ENCODE measurements at places on chromosomes 2 and 18. TPM values are rescaled to one million over a fixed set of nuclear protein-coding genes. Genes with fewer than 3 reads are reported as not detected.

- no peak for DNase-seq
Measured at GRCh38 chr2:190137561-190137960, 75.0 kb upstream of the MSTN start.

GRCh38 chr18:38496222-38496793 is 930.7 kb upstream of the CELF4 start:
- no peak for DNase-seq

ANKRD30BL gene
- not detected for total RNA-seq

DNA sequence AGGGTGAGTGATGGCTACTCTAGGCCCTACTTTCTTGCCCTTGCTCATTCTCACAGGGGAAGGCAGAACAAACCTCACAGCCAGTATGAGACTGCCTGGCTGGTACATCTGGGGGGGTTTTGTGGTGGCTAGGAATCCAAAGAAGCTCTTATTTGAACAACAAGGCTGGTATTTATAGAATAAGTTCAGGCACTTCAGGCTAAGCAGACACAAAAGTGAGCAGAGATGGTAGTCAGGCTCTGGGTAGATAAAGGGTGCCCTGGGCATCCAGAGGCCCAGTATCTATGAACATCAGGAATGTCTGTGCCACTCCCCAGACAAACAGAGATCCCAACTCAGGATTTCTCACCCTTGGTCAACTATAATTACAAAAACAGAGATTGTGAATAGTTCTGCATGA is 57.2 kb upstream of the RTN4 start:
- DNase-seq = no peak

- no peak for DNase-seq
Measured at GRCh38 chr18:22773944-22774343, 159.2 kb upstream of the RBBP8 start.

DNA sequence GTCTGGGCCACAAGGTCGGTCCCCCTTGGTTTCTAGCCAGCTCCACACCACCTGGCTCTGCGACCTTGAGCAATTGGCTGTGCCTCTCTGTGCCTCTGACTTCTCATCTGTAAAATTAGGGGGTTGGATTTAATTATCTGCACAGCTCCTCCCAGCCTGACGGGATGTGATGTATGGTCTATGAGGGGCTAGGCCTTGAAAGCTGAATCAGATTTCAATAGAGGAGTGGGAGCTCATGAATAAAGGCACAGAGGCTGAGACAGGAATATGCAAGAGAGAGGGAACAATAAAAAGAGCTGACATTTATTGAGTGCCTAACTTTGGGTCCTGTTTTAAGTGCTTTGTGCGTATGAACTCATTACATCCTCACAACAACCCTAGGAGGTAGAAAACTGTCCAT is 104.7 kb downstream of the ALK start:
- DNase-seq = no peak

DNA sequence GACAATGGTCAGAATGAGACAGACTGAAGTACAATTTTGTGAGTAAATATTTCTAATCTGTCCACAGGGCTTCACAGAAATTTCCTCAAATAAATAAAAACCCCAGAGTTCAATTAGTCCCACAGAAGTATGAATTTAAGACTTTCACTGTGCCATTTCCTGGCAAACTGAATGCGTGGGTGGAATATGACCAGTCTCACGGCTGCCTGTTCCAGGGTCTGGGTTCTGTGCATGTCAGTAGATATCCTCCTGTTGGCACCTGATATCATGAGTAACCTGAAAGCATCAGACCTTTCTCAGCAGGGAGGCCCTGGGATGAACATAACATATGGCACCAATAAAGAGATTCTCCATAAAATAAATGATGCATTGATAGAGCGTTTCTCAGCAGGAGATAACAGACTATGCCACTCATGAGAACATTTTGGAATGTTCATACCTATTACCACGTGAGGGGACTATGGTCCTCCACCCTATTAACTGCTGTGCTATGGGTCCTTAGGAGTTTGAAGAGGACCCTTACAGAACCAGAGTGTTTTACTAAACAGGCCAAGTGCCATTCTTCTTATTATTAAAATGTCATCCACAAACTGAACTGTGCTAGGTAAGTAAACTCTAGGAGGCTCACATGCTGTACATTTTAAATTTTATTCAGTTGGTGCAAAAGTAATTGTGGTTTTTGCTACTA is 10.6 kb upstream of the MALL start:
- DNase-seq = no peak

DNA sequence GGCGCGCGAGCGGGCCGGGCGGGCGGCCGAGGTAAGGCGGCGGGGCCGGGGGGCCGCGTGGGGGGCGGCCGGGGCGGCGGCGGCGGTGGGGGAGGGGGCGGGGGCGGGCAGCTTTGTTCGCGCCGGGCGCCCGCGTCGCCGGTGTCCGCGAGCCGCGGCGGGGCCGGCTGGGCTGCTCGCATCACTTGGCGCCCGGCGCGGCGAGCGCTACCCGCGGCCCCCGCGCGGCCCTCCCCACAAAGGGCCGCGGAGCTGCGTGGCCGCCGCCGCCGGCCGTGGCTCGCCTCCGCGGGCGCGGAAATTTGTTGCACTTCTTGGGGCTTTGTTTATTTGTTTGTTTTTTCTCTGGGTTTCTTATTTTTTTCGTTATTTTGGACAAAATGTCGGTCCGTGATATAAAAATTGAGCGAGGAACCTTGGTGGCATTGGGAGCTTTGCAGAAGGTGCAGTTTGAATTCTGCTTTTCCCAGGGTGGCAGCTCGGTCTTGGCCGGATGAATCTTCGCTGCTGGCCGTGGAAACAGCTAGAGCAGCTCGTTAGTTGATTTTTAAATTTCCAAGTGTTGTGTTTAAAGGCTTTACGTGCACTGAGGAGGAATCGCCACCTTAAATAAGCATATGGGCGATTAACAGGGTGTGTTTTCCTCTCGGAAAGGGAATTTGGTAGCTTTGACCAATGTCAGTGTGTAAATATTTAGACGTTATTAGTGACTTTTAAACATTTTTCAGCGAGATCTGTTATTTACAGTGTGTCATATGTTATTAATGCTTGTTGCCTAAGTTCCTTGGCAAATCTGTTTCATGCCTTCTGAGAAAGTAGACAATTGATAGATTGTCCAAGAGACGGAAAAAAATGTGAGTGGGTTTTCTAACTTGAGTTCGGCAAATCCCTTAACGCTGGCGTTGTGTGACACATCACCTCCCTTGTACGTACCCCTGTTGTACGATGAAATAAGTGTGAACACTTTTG is 822 bp downstream of the UBE2E3 start:
- peak; percentile 90 for DNase-seq

- no peak for DNase-seq
Measured at GRCh38 chr2:18518116-18519111, 42.0 kb downstream of the RDH14 start.

DNA sequence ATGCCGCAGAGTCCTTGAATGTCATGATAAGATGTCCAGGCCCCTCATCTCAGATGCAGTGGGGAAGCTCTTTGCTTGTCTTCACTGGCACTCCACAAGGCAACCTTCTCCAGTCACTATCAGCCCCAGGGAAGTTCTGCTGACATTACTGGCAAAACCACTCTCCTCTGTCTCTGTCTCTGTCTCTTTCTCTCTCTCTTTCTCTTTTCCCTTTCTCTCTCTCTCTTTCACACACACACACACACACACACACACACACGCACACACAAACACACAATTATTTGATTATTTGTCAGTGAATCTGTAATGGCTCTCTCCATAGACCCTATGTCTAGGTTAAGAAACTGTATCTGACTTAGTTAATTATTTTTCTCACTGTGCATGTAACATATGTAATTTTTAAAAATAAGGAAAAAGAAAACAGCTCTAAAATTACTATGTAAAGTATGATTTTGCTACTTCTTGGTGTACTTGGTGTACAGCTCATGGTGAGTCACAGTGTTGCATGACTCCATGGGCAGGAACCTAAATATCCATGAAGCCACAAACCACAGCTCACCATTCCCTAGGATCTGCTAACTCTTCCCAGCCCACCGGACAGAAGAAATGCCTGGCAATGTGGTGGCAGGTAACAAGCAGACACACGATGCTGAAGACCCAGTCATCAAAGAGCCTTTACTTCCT is 594.9 kb upstream of the ID2 start:
- no peak for DNase-seq

GRCh38 chr2:202114795-202115194 is 41.7 kb downstream of the KIAA2012 start:
- no peak for DNase-seq

CFAP65 gene
- 5.8 TPM for total RNA-seq

- no peak for DNase-seq
Measured at GRCh38 chr2:210536973-210537650, 19.3 kb upstream of the CPS1 start.

GRCh38 chr2:19355931-19356544 is 2.4 kb downstream of the OSR1 start:
- DNase-seq = peak; percentile 82

All from upper lobe of left lung (tissue), 6 donors.